ENCODE measurements at places on chromosomes 4 and X.

DNA sequence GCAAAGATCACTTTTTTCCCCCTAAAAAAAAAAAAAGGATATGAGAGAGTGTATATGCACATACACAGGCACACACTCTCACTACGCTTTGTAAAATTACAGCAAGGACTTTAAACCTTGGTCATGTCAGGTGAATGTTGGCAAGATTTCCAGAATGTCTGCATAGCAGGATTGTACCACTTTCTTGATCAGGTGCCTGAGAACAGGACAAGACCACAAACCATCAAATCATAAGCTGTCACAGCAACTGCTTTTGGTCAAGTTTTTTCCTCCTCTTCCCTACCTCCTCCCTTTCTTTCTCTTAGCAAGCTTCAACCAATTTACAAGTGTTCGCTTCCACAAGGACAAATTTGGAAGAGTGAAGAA is 15.3 kb downstream of the PPARGC1A start:
- no peak for DNase-seq

GRCh38 chr4:17647927-17648326 is 33.5 kb downstream of the MED28 start:
- no peak for DNase-seq

DNA sequence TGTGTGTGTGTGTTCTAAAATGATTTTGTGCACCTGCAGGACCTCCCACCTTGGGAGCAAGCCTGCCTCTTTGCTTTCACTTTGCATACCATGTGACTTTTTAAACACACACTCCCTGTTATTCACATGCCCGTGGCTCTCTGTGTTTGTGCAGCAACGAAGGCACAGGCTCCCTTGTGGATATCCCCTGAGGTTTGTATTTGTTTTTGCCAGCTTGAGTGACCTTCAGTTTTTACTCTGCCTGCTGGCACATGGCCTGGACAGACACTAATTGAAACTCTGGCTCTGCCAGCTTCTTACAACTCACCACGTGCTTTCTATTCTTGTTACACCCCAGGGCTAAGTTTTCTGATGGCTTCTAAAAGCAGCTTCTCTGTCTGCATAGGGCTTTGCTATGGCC is 885.8 kb downstream of the SH3BGRL start:
- DNase-seq, result no peak

DNA sequence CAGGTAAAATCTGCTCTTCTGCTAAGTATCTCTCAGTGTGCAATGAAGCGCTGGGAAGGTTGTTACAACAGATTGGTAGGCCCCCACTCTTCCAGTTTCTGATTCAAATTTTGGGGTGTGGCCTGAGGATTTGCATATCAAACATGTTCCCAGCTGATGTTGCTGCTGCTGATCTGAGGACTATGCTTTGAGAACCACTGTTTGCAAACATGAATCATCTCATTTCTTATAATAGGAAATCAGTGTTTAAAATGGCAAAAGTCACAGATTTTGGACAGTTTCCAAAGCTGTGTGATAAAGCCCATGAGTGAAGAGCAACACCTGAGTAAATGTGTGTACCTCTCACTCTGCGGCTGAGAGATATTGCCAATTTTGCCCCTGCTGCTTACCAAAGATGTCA is 36.2 kb upstream of the NDNF start:
- DNase-seq, result no peak

DNA sequence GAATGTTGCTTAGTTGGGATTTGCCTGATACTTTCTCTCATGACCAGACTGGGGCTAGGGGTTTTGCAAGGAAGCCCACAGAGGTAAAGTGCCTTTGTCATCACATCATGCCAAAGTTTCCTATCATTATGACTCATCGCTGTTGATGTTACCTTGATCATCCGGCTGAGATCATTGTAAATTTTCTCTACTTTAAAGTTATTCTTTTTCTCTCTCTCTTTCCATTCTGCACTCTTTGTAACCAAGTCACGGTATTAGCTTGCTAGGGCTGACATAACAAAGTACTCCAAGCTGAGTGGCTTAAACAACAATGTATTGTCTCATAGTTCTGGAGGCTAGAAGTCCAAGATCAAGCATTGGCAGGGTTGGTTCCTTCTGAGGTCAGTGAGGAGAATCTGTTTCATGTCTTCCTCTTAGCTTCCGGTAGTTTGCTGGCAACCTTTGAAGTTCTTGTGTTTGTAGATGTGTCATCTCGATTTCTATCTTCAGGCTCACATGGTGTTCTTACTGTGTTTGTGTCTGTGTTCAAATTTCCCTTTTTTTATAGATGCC is 113.0 kb downstream of the DTHD1 start:
- DNase-seq, result no peak

DNA sequence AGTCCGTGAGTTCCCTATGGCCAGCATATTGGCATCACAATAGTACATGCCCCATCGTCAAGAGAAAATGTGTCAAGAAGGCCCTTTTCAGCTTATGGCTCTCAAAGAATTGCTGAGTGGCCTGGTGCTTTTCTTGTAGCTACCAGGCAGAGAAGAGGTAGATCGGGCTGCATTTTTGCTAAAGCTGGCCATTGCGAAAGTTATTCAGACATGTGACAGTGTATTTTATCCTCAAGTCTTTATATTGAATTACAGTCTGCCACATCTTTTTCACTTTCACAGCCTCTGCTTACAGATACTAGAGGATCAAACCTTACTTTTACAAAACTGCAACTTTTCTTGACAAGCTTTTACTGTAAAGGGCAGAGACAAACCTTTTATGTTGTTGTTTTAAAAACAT is 261.5 kb upstream of the IGFBP7 start:
- no peak for DNase-seq

DNA sequence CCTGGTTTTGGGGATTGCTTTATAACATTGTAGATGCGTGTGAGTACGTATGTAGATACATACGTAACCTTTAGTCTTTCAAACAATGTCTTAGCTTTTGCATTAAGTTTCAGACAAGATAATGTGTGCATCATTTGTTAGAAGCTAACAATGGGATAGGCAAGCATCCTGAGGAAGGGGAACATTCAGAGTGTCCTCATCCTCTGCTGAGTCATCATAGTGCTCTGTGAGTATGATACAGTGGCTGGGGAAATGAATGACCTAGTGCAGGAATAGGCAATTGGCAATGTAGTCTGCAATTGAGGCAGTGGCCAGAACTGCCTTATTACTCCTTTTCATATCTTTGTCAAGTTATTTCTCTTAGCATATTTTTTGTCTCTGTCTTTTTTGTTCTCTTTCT is 7.3 kb downstream of the NAP1L5 start:
- peak; percentile 52 for DNase-seq

DNA sequence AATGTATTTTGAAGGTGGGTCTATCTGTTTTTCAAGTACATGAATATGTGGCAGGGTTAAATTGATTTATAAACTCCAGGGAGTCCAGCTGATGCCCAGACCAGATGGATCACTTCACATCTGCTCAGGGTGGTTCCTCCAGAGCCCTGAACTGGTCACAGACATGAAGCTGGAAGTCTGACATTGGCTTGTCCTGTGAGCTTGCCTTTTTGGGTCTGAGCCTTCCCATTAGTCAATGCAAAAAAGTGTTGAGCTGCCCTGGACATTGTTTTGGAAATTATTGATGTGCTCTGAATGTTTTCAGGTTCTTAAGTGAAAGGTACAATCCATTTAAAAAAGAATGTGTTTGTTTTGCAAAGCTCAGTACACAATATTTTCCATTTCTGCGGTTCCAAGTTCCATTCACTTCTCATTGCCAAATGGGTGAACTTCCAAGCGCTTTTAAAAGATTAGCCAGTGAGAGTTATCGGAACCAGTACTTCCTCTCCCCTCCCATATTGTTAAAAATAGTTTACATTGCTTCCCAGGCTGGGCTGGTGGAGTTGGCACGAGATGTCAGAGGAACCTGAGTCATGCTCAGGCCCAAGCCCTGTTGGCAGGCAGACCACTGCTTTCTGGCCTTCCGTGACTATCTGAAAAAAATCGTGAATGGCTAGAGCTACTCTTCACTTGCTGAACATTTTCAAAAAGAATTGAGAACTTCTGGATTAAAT is 52.1 kb downstream of the PDGFRA start:
- DNase-seq, result peak; percentile 80

DNA sequence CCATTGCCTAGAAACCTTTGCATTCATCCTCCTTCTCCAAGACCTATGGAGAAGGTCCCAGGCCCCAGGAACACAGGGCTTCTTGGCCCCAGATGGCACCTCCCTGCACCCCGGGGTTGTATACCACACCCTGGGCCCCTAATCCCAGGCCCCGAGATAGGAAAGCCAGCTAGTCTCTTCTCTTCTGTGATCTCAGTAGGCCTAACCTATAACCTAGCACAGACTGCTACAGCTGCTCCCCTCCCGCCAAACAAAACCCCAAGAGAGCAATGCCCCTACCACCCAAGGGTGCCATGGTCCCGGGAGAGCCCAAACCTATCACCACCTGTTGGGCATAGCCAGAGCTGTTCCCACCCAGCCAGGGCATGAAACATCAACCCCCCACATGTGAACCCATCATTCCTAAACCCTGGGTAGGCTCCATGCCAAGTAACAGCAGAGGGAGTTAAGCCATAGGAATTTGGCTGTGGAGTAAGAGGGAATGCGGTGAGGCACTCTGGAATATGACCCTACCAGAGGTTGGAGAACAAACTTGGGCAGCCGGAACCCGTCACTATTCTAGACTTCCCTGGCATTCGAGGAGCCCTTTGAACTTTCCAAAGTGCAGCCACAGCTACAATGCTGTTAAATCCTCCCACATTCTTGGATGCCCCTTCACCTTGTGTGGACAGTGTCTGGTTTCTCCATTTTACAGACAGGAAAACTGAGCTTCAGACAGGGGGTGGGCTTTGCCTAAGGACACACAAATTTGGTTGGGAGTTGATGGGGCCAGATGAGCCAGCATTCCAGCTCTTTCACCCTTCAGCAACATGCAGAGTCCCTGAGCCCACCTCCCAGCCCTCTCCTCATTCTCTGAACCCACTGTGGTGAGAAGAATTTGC is 10.9 kb upstream of the SASH3 start:
- DNase-seq, result no peak

DNA sequence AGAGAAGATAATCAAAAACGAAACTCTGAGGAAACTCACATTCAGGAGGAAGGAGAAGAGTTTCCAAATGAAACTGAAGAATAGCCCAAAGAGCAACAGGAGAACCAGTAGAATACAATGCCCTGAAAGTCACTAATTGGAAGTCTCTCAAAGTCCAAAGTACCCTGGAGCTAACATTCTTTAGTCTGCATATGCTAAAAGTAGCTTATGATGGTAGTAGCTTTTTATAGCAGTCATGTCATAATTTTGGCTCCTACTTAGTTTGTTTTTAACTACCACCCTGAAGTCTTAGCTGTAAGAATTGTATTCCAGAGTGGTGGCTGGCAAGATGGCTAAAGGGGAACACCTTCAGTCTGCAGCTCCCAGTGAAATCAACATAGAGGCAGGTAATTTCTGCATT is 100.3 kb upstream of the FGF16 start:
- no peak for DNase-seq

- no peak for DNase-seq
These were observed 38.1 kb upstream of the RASGEF1B start for GRCh38 chr4:81509822-81510221.

- no peak for DNase-seq
These were observed 80.4 kb downstream of the MAPK10 start for GRCh38 chr4:86279293-86279960.

- no peak for DNase-seq
These were observed 5.5 kb upstream of the XIAP start for GRCh38 chrX:123854329-123854728.

DNA sequence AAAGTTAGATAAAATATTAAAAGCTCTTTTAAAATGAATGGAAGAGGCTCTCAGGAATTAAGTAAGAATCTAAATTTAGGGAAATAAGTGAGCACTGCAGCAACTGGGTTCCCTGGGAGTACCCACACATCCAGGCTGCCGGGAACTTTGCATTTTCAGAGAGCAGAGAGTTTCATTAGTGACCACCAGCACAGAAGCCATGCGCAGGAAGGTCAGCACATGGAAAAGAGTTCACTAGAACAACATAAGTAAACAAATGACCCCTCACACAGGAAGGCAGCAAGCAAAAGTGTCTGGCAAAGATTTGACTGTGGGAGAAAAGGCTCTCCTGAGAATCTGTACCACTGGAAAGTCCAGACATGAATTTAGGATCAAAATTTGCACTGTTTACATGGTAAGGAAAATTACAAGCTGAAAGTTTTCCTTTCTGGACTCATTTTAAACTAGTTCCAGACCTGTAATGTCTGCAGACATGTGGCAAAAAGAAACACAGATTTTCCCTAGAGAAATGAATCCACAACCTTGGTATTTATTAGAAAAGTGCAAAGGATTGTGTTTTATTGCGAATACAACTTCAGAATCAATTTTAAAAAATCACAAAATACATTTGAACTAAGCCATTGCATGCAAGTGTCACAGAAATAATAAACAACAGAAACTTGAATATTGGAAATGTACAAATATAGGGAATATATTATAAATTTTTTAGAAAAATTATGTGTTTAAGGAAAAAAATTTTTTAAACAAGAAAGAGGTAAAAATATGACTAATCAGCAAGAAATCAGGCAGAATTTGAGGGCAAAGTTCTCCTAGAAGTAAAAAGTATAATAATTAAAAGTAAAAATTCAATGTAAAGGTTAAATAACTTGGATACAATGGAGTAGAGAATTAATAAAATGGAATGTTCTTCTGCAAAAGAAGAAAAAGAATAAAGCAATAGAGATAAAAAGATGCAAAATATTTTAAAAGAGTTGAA is 18.4 kb upstream of the MYOZ2 start:
- no peak for DNase-seq

DNA sequence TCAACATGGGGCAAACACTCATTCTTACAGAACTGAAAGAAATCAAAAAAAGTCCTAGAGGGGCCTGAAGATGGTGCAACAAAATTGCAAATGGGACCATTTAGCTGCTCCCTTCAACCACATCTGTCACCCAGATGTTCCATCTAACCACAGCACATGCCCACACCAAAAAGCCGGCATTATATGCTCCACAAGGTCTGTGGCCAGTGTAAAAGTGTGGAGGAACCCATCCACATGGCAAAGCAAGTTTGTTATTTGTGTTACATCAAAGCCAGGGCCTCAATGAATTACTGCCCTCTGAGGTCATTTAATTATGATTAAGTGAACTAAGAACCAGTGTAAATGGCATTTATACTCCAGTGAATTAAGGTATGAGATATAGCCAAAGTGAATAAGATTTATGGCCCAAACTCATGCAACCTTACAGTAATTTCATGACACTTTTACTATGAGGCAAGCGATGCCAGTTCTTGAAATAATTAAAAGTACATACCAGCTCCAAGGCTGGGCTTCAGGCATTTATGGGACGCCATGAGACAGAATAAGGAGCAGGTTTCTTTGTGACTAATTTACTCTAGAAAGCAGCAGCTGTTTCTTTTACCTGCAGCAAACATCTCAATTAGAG is 48.7 kb upstream of the FGF16 start:
- no peak for DNase-seq

DNA sequence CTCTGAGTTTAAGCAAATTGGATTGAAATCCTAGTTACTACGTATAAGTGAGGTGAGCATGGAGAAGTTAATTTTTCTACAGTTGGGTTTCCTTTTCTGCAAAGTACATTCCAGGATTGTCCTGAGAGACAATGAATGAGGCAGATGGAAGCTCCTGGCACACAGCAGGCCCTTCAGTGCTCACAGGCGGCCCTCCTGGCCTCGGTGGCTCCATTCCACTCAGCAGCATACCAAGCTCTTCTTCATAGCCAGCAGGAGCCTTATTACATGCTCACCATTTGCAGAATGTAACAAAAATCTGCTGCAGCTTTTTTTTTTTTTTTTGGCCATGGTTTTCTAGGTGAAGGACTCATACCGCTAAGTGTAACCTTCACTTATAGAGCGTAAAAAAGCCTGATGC is 113.2 kb upstream of the FAM9B start:
- no peak for DNase-seq

GRCh38 chr4:177092807-177093206 is 216.9 kb upstream of the NEIL3 start:
- no peak for DNase-seq

- DNase-seq, result no peak
These were observed 1.4 kb downstream of the CXXC4 start for GRCh38 chr4:104493081-104493831.
